Activated B cell treated with CpG ODN at 0.5 μM for 24 hours (primary cell): ENCODE measurements at places on chromosomes 1 and 21.

DNA sequence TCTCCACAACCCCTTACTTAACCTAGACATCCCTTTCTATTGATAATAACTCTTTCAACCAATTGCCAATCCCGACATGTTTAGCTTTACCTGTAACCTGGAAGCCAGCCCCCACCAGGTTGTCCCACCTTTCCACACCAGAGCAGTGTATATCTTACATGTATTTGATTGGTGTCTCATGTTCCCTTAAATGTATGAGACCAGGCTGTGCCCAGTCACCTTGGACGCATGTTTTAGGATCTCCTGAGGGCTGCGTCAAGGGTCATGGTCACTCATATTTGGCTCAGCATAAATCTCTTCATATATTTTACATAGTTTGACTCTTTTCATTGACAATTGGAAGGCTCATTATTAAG is 5.3 kb upstream of the SLC19A1 start:
- DNase-seq: no peak

DNA sequence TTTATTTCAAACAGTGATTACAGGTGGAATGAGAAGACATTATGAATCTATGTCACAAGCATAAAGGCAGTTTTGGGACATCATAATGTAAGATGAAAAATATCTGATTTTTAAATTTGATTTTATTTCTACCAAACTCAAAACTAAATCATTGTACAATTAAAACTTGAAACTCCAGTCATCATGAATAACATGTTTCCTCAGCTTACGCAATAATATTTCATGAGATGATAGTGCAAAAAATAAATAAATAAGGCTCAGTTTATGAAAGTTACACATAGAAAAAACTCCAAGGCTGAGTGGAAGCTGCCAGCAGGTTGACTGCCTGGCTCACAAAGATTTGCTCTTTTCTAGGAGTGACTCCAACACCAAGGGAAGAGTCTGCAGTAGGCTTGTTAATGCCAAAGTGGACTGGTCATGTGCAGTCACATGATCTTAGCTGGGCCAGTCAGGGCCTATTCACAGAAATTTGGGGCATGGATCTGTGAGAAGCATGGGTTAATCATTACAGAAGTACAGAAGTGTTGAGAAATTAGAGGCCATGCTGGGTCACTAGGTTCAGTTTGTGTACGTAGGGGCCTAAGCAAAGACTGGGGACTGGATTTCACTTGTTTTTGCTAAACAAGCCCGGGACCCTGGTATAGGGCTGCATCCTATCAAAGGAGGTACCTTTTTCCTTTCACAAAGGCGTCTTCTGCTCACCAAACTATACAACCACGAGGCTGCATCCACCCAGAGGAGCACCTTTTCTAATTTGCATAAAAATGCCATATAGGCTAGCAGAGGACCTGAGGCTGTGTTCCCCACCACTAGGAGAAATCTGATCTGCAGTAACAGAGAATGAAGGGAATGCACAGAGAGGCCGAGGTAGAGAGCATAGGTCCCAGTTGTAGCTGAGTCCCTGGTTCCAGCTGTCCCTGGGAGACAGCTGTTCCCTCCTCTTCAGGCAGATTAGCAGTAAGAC is 4.9 kb upstream of the ABCA4 start:
- no peak for DNase-seq

GRCh38 chr1:100308777-100309176 is 42.8 kb downstream of the RTCA start:
- no peak for DNase-seq

GRCh38 chr21:45655124-45655523 is 11.6 kb downstream of the PCBP3 start:
- DNase-seq: no peak

GRCh38 chr1:223683586-223684487 is 18.3 kb upstream of the CAPN8 start:
- DNase-seq: peak; percentile 20

GRCh38 chr1:36306210-36306901 is at the start of gene SH3D21:
Gene SH3D21, plus strand, starts transcription at chr1:36306368. Its CDS starts 53 bp downstream, at chr1:36306421.
- peak; percentile 34 for DNase-seq

DNA sequence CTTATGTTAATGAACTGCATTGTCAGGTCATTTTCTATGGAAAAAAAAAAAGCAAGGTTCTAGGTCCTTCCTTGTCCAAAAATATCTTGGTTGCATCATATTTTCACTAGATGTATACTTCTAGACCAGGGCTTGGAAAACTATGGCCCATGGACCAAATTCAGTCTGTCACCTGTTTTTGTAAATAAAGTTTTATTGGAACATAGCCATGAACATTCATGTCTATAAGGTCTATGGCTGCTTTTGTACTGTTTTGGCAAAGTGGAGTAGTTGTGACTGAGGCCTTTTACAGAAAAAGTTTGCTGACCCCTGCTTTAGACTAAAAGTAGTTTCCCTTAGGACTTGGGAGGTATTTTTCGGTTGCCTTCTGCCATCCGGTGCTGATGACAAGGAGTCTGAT is 19.2 kb upstream of the PLA2G2E start:
- no peak for DNase-seq

- no peak for DNase-seq
Measured at GRCh38 chr1:35043498-35043897, 11.8 kb upstream of the ZMYM6 start.

- DNase-seq: no peak
Measured at GRCh38 chr1:207876131-207876530, 34.8 kb downstream of the CD34 start.

- no peak for DNase-seq
Measured at GRCh38 chr1:160409486-160409885, 9.1 kb downstream of the VANGL2 start.

DNA sequence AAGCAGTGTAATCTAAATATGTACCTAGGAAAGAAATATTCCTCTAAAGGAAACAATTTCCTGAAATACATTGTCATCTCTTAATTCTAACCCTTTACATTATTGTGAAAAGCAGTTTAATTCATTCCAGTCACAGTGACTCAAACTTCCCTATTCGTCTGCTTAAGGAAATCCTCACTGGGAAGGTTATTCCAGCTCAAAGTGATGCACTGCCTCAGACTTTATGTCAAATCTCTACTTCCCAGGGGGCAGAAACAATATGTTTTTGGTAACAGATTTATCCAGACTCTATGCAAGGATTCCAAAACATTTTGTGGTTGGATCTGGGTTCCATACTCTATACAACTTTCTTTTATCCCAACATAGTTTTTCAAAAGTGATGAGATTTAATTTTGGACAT is 145.2 kb downstream of the NTMT2 start:
- no peak for DNase-seq

GRCh38 chr1:9361630-9362260 is 69.1 kb downstream of the SPSB1 start:
- DNase-seq: no peak

DNA sequence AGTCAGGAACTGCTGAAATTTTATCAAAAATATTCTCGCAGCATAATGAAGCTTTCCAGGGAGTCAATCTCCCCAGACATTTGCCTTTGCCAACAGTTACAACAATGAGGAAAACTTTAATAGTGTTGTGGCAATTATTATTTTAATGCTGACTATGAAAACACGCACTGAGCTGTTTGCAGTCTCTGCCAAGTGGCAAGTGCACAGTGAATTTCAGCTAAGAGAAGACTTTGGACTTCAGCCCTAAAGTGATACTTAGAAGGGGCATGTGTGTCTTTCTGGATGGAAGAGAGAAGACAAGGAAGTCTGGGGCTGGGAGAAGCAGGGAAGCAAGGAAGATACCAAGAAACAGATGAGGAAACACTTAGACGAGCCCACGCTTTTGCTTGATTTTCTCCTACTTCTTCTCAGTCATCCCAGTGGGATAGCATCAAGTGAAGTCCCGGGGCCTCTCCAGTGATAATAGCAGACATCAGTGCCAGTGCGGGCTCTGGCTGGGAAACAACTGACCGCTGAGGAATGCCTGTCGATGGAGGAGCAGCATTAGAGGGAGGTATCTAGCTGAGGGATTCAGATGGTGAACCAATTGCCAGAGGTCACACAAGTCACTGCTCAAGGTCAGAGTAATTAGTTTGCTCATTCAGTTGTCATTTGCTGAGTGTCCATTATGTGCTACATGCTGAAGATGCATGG is 196.3 kb downstream of the TTLL7 start:
- DNase-seq: no peak

DNA sequence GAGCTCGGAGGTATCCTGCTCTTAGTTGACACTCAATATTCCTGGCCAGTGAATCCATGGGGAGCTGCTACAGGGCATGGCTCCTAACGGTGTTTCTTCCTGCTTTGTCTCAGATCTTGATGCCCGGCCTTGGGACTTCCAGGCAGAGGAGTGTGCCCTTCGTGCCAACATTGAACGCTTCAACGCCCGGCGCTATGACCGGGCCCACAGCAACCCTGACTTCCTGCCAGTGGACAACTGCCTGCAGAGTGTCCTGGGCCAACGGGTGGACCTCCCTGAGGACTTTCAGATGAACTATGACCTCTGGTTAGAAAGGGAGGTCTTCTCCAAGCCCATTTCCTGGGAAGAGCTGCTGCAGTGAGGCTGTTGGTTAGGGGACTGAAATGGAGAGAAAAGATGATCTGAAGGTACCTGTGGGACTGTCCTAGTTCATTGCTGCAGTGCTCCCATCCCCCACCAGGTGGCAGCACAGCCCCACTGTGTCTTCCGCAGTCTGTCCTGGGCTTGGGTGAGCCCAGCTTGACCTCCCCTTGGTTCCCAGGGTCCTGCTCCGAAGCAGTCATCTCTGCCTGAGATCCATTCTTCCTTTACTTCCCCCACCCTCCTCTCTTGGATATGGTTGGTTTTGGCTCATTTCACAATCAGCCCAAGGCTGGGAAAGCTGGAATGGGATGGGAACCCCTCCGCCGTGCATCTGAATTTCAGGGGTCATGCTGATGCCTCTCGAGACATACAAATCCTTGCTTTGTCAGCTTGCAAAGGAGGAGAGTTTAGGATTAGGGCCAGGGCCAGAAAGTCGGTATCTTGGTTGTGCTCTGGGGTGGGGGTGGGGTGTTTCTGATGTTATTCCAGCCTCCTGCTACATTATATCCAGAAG is 16.7 kb downstream of the ALX3 start:
- DNase-seq: peak; percentile 68

GRCh38 chr1:224696021-224696420 is 79.9 kb downstream of the CNIH3 start:
- no peak for DNase-seq

DNA sequence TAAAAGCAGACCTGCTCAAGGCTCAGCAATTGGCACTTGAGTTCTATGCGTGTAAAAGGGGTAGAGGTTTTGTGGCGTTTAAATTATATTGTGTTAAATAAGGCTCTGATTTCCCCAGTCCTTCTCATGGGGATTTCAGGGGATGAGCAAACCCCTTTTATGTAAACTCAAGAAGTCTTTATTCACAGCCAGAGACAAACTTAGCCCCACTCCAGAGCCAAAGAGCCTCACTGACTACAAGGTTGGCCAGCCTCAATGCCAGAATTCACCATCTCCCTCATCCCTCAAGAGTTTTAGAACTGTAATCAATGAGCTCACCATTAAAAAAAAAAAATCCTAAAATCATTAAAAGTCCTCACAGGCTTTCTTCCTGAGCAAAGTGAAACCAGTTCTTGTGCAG is 107.8 kb downstream of the SLC30A10 start:
- no peak for DNase-seq

GRCh38 chr1:76546354-76546933 is 320.8 kb upstream of the ST6GALNAC5 start:
- DNase-seq: no peak

- no peak for DNase-seq
Measured at GRCh38 chr1:167685844-167686243, 35.9 kb upstream of the MPZL1 start.

DNA sequence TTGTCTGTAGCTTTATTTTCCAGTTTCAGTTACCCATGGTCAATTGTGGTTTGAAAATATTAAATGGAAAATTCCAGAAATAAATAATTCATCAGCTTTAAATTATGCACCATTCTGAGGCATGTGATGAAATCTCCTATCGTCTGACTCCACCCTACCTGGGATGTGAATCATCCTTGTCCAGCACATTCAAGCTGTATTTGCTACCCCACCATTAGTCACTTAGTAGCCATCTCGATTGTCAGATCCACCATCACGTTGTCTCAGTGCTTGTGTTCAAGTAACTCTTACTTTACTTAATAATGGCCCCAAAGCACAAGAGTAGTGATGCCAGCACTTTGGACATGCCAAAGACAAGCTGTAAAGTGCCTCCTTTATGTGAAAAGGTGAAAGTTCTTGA is 4.0 kb downstream of the STPG1 start:
- DNase-seq: no peak

- DNase-seq: peak; percentile 56
Measured at GRCh38 chr1:192609110-192610079, 26.6 kb upstream of the RGS13 start.

GRCh38 chr1:204725821-204726448 is 40.4 kb upstream of the LRRN2 start:
- DNase-seq: no peak

- DNase-seq: no peak
Measured at GRCh38 chr1:165772739-165773138, 4.1 kb upstream of the TMCO1 start.

- no peak for DNase-seq
Measured at GRCh38 chr1:21018673-21019072, 158.0 kb downstream of the EIF4G3 start.

GRCh38 chr1:18764362-18764761 is 95.1 kb downstream of the TAS1R2 start:
- DNase-seq: no peak
